ENCODE measurements at places on chromosomes 4 and X. TPM values are rescaled to one million over a fixed set of nuclear protein-coding genes. Genes with fewer than 3 reads are reported as not detected.

The TLR2 gene
- total RNA-seq: 0.08 TPM

The PRSS12 gene
- 0.25 TPM for total RNA-seq

The RWDD4 gene
- 20.2 TPM for total RNA-seq

The LIAS gene
- total RNA-seq: 9.5 TPM

The NEXMIF gene
- not detected for total RNA-seq

The AMTN gene
- not detected for total RNA-seq

The SPANXN4 gene
- not detected for total RNA-seq

The ASMT gene
- not detected for total RNA-seq

The ETDA gene
- total RNA-seq: not detected

The CXCL6 gene
- not detected for total RNA-seq

The CSN1S1 gene
- not detected for total RNA-seq

The VEGFD gene
- total RNA-seq: 0.23 TPM

The GPR34 gene
- 0.13 TPM for total RNA-seq

The NAA11 gene
- not detected for total RNA-seq

The PABPC4L gene
- total RNA-seq: 0.08 TPM

The CLCN4 gene
- 5.9 TPM for total RNA-seq

The TMPRSS11B gene
- total RNA-seq: not detected

The PGAM4 gene
- total RNA-seq: 0.66 TPM

The LONRF3 gene
- 3.5 TPM for total RNA-seq

The GAGE12G gene
- not detected for total RNA-seq

The GLUD2 gene
- total RNA-seq: 1.6 TPM

The TMPRSS11D gene
- not detected for total RNA-seq

The RAI2 gene
- 0.22 TPM for total RNA-seq

The TBCK gene
- total RNA-seq: 2.4 TPM

The TMEM187 gene
- 5.3 TPM for total RNA-seq

The SASH3 gene
- total RNA-seq: not detected

The CRMP1 gene
- 2.5 TPM for total RNA-seq

The SLC2A9 gene
- total RNA-seq: 0.39 TPM

The NOX1 gene
- total RNA-seq: not detected

The BEND2 gene
- total RNA-seq: not detected

The RBM46 gene
- not detected for total RNA-seq

The WFS1 gene
- 17.9 TPM for total RNA-seq

The PASD1 gene
- total RNA-seq: not detected

All from A549 treated with RU486 at 1 μM for 4 hours (cell line).